ENCODE measurements at places on chromosomes 16 and 17.

GRCh38 chr16:65101009-65101408, 20.9 kb downstream of the CDH11 start:
- DNase-seq = no peak

DNA sequence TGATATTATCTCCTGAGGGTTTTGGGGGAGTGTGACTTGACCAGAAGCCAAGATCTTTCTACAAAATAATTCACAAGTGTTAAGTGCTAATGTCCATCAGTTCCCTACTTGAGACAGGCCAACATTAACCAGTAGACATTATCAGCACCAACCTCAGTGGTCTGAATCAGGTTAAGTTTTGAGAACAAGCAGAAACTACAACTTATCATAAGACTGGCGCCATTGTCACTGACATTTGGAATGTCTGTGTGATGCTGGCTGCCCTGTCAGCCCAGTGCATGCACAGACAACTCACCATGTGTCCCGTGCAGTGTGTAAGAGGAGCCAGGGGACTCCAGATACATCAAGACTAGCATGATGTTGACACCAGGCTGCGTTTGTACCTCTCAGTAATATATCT, 76.8 kb downstream of the CCDC182 start:
- no peak for DNase-seq

DNA sequence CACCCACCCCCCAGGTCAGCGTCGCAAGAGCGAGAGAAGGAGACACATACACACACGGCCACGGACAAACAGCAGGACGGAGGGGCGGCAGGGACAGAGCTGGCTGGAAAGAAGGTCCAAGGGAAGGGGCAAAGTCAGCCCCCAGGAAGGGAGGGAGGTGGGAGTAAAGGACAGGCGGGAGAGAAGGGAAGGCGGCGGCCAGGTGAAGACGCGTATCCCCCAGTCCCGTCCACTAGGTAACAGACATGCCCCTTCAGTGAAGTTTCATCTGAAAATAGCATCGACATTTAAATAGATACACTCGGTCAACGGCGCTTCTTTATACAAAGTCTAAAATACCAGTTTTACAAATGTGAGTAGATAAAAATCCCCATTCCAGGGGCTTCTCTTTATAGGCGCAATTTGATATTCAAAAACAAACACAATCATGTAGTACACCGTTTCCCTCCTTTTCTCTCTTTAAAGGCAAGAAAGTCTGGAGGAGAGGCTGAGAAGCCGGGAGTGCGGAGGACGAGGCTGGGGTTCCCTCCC, 4.5 kb downstream of the CBX8 start:
- no peak for DNase-seq

DNA sequence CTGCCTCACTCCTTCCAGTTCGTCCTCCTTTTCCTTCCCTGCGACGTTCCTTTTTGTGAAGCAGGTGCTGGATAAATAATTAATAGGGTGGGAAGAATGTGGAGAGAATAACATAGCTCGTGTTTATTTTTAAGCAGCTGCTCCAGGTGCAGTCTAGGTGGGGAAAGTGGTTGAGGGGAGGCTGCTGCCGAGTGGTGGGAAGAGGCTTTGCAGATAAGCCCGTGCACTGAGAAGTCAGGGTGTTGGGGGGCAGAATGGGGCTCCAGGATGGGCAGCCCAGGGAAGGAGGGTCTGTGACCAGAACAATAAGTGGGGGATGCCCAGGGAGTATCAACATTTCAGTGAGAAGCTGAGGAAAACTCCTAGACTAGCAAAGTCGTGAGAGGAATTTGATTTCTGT, 300.5 kb downstream of the CPPED1 start:
- DNase-seq = peak; percentile 78

GRCh38 chr17:45106582-45106981, 25.7 kb downstream of the PLCD3 start:
- DNase-seq = no peak

GRCh38 chr17:39639566-39640458, 2.9 kb downstream of the STARD3 start:
- DNase-seq = no peak

DNA sequence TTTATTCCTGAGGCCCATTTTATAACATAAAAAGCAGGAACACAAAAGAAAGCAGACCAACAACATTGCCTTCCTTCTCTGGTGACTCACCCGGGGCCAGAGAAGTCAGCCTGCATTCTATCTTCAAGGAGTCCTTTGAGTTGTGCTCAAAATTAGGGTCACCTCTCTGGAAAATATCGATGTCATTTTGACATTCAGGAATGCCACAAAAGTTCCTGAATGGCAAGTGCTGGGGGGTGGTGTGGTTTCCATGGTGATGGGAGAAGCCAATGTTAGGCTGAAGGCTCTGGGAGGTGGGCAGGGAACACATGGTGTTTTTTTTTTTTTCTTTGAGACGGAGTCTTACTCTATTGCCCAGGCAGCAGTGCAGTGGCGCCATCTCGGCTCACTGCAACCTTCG, 159.6 kb downstream of the HAPSTR1 start:
- no peak for DNase-seq

DNA sequence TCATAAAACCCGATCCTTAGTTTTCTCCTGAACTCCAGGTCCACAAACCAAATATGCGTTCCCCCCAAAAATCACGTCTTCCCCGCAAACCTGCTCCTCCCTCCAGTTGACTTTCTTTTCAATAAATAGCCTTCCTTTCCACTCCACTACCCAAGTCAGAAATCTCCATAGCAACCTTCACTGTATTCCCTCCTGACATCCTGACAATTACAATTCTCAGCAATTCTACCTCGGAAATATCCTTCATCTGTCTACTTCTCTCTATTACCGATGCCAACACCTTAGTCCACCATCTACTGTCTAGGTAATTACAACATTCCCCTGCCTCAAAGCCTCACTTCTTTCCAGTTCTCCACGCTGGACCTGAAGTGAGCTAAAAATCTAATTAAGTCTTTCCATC, 50.7 kb downstream of the SMURF2 start:
- no peak for DNase-seq

DNA sequence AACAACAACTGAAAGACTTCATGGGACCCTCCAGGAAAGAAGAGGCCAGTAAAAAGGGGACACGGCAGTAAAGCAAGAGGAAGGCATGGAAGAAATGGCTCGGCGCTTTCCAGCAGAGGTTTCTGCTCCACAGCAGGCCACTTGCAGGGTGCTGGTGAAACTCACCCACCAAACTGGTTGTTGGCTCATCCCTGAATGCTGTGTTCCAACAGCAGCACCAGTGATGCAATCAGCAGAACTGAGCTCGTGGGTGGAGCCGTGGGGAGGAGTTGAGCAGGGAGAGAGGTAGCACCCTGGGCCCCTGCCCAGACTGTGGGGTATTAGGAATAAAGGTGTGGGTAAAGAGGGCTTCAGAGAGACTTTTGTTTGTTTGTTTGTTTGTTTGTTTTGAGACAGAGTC, 62.8 kb upstream of the ADCY9 start:
- no peak for DNase-seq

DNA sequence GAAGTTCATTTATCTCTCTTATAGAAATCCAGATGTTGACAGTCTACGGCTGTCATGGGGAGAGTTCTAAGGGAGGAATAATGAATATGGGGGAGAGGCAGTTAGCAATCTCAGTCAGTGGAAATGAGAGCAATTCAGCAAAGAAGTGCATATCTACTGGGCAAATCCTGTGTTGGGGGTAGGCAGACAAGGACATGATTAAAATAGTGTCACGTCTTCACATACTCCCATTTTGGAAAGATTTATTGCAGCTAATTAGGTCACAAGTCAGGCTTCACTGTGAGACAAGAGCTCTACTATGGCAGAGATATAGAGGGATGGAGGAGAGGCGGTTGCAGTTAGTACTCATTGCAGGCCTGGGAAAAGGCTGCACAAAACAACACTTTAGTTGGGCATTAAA, 29.8 kb downstream of the LRRC36 start:
- no peak for DNase-seq

DNA sequence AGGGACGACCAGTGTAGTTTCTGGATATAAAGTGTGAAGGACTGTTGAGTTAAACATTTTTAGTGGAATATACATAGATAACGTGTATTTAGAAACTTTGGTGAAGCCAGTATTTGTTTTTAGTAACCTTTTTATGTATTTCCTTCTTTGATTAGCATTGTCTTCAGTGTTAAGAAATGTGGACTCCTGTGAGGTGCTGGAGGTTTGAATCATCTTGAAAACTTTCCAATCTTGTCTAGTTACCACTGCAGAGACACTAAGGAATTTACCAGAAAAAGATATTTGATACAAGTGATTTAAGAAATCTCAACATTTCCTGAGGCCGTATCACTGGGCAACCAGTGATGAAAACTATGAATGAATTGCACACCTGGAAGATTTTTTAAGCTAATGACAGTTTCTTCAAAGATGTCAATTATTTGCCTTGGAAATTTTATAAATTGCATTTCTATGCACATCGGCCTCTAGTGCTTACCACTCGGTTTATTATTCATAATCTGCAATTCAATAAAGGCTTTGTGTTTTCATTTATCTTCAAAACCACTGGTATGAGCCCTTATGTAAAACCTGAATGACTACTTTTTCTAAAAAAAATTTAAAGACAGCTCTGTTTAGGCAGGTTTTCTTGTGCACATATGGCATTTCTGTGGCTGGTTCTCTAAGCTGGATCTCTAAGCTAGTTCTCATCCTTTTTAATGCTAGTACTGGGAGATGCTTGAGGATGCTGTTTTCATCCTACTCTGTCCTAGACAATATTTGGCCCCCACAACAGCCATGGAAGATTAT, 31.4 kb upstream of the ADCY7 start:
- no peak for DNase-seq
